ENCODE measurements at places on chromosomes 4 and X.

DNA sequence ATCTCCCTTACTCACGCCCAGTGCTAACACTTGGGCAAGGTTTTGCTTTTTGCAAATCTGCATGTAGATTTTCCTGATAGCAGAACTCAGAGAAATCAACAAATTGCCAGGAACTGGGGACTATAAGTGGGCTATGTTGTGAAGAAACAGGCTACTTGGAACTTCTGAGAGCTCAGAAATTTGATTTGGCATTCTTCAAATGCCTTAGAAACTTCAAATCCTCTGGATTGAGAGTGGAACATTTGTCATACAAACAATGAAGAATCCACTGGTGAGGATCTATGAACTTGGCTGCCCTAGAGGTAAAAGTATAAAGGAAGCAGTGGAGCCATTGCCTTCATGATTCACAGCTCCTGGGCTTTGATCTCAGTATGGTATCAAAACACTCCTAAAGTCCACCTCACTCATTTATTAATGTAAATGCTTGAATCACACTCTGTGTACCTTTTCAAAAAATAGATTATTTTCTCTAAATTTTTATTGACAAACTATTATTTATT, 126.0 kb downstream of the GLRA3 start:
- H3K27me3 ChIP-seq, result no peaks in the 10 kb centered on the region
- H3K4me1 ChIP-seq, result no peaks in the 10 kb centered on the region
- no peaks in the 10 kb centered on the region for H3K36me3 ChIP-seq
- H3K4me3 ChIP-seq, result no peak overlapping the region
- no peak for DNase-seq
- H3K27ac ChIP-seq, result no peak overlapping the region

DNA sequence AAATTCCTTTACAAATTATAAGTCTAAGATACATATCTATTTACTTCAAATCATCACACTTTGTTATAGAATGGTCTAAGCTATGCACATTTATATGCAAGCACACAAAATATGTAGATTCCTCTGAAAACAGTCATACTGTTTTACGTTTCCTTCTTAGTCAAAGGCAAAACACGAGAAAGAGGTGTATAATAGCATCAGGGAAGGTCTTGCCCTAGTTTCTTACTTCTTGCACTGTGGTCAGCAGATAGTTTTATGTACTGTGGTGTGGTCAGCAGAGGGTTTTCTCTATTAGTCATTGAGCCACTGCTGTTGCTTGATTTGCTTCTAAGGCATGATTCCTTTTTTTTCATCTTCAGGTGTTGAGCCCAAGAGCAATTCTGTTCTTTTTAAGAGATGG, 117.7 kb downstream of the ADAM29 start:
- H3K4me3 ChIP-seq, result no peak overlapping the region
- DNase-seq, result no peak
- H3K27me3 ChIP-seq, result no peaks in the 10 kb centered on the region
- H3K27ac ChIP-seq, result no peak overlapping the region
- H3K4me1 ChIP-seq, result no peaks in the 10 kb centered on the region
- H3K36me3 ChIP-seq, result no peaks in the 10 kb centered on the region

GRCh38 chr4:53861856-53862610, 202.4 kb downstream of the CHIC2 start:
- no peaks in the 10 kb centered on the region for H3K27me3 ChIP-seq
- no peak overlapping the region for H3K27ac ChIP-seq
- H3K4me3 ChIP-seq, result no peak overlapping the region
- no peaks in the 10 kb centered on the region for H3K36me3 ChIP-seq
- no peak for DNase-seq

GRCh38 chr4:128303986-128304385, 16.4 kb upstream of the PGRMC2 start:
- no peak overlapping the region for H3K27ac ChIP-seq
- H3K4me3 ChIP-seq, result no peak overlapping the region
- no peaks in the 10 kb centered on the region for H3K27me3 ChIP-seq
- DNase-seq, result no peak
- no peaks in the 10 kb centered on the region for H3K36me3 ChIP-seq

DNA sequence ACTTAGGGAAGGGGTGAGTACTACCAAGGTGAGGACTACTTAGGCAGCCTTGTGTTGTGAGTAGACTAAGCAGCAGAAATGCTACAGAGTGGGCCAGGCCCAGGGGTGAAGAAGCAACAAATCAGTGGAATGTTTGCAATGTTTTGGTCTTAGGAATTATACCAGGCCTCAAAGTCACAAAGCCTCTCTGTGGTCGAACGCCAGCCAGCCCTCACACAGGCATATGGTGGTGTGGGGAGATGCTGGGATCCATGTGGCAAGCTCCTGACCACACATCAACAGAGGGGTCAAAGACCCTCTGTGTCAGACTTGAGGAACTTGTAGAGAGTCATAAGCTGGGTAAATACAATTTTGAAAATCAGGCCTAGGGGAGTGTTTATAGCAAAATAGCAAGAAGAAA, 153.8 kb upstream of the KLF3 start:
- no peaks in the 10 kb centered on the region for H3K27me3 ChIP-seq
- H3K4me1 ChIP-seq, result no peaks in the 10 kb centered on the region
- H3K27ac ChIP-seq, result no peak overlapping the region
- H3K4me3 ChIP-seq, result no peak overlapping the region
- H3K36me3 ChIP-seq, result no peaks in the 10 kb centered on the region

- H3K4me1 ChIP-seq, result no peaks in the 10 kb centered on the region
- no peak overlapping the region for H3K27ac ChIP-seq
- peaks cover 19% of the 10 kb centered on the region for H3K27me3 ChIP-seq
- DNase-seq, result no peak
- H3K36me3 ChIP-seq, result no peaks in the 10 kb centered on the region
Observed at GRCh38 chr4:14827111-14827510, 175.2 kb upstream of the CPEB2 start.

DNA sequence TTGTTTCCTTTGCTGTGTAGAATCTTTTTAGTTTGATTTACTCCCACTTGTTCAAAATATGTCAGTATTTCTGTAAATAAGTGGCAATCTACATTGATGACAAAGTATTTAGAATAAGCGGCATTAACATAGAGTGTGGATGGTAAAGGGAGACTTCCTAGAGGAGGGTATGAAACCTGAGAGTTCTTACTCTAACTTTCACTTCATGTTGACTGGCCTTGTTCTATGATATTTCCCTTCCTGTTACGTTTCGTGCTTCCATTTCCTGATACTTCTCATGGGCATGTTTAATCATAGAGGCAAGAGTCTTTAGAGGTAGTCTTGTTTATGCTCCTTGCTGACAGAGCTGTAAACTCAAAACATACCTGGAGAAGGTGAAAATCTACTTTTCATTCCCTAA, 408.9 kb downstream of the GLUD2 start:
- H3K4me3 ChIP-seq, result no peak overlapping the region
- no peaks in the 10 kb centered on the region for H3K36me3 ChIP-seq
- no peak overlapping the region for H3K27ac ChIP-seq
- no peaks in the 10 kb centered on the region for H3K27me3 ChIP-seq
- no peaks in the 10 kb centered on the region for H3K4me1 ChIP-seq

- no peaks in the 10 kb centered on the region for H3K27me3 ChIP-seq
- no peak overlapping the region for H3K4me3 ChIP-seq
- H3K36me3 ChIP-seq, result no peaks in the 10 kb centered on the region
- no peaks in the 10 kb centered on the region for H3K4me1 ChIP-seq
- no peak for DNase-seq
Observed at GRCh38 chrX:145552643-145553042, 265.0 kb upstream of the SLITRK2 start.

GRCh38 chrX:107537815-107538214, 88.4 kb downstream of the FRMPD3 start:
- no peak overlapping the region for H3K4me3 ChIP-seq
- peaks cover 3% of the 10 kb centered on the region for H3K27me3 ChIP-seq
- no peak overlapping the region for H3K27ac ChIP-seq
- no peak for DNase-seq
- peaks cover 15% of the 10 kb centered on the region for H3K4me1 ChIP-seq

- no peaks in the 10 kb centered on the region for H3K36me3 ChIP-seq
- no peaks in the 10 kb centered on the region for H3K27me3 ChIP-seq
- DNase-seq, result no peak
- peaks cover 15% of the 10 kb centered on the region for H3K4me1 ChIP-seq
Observed at GRCh38 chr4:115113506-115114106, at the start of gene NDST4. Gene NDST4, minus strand, starts transcription at chr4:115113620. Its CDS starts 36,584 bp downstream, at chr4:115077036.

DNA sequence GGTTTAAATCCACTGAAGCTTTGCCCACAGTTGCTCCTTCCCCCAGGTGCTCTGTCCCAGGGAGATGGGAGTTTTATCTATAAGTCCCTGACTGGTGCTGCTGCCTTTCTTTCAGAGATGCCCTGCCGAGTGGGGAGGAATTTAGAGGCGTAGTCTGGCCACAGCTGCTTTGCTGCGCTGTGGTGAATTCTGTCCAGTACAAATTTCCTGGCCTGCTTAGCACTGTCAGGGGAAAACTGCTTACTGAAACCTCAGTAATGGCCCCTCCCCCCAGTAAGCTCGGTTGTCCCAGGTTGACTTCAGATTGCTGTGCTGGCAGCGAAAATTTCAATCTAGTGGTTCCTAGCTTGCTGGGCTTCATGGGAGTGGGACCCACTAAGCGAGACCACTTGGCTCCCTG, 40.1 kb downstream of the UGT2B17 start:
- no peak overlapping the region for H3K4me3 ChIP-seq
- no peak overlapping the region for H3K27ac ChIP-seq
- H3K36me3 ChIP-seq, result no peaks in the 10 kb centered on the region
- DNase-seq, result no peak

DNA sequence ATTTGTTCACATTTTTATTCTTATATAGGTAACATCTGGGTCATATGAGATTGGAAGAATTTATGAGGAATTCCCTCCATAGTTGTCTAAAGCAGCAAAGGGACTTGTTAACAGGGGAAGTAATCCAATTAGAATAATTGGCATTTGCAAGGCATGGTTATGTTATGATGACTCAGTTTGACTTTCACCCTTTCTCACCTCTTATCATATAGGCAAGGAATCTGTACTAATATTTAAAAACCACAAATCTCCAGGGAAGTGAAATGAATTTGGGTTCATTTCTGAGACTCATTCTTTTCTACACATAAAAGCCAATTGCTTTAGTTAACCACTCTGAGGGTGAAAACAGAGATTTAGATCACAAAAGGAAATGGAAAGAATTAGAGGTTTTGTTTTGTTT, 281.5 kb upstream of the DKK2 start:
- no peaks in the 10 kb centered on the region for H3K36me3 ChIP-seq
- no peak overlapping the region for H3K4me3 ChIP-seq
- DNase-seq, result no peak
- H3K27ac ChIP-seq, result no peak overlapping the region

Measured in progenitor cell of endocrine pancreas (in vitro differentiated cells).